ENCODE measurements at places on chromosomes 3 and 15. TPM values are rescaled to one million over a fixed set of nuclear protein-coding genes. Genes with fewer than 3 reads are reported as not detected.
A peak's percentile ranks its signal among the peaks of the same experiment; 100 is the strongest.

TAGLN3 gene
- 3.2 TPM for total RNA-seq

MYO5C gene
- 2.5 TPM for total RNA-seq

LRRIQ4 gene
- not detected for total RNA-seq

DNA sequence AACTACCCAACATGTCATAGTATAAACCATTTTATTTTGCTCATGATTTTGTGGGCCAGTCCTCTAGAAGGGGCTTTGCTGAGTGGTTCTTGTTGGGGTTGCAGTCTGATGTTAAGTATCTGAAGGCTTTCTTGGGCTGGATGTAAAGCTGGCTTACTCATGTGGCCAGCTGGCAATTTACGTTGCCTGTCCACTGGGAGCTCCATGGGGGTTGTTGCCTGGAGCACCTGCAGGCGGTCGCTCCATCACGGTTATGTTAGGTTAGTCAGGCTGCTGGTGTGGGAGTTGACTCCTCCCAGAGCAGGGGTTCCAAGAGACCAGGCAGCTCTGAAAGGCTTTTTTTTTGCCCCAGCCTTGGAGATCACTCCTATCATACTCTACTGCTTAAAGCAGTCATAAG, 98.1 kb downstream of the NR1D2 start:
- no peak for DNase-seq

DNA sequence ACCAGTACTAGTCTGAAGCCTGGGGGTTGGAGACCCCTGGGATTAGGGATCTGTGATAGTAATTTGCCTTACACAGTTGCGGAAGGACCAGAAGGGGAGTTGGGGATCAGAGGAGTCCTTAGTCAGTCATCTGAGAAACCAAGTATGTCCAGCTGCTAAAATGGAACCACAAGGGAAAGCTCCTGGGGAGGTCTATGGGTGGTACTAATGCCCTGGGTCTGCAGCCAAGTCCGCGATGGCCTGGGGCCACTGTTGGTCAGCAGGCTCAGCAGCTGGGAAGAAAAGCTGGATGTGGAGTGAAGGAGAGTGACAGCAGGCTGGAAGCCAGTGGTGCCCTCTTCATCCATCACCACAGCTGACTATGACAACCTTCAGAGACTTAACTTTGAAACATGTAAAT, 2.2 kb upstream of the ANKDD1A start:
- peak; percentile 60 for DNase-seq

- no peak for DNase-seq
Observed at GRCh38 chr3:189780546-189781270, 149.5 kb downstream of the TP63 start.

GRCh38 chr3:56238299-56238698, 230.0 kb downstream of the ERC2 start:
- no peak for DNase-seq

DNA sequence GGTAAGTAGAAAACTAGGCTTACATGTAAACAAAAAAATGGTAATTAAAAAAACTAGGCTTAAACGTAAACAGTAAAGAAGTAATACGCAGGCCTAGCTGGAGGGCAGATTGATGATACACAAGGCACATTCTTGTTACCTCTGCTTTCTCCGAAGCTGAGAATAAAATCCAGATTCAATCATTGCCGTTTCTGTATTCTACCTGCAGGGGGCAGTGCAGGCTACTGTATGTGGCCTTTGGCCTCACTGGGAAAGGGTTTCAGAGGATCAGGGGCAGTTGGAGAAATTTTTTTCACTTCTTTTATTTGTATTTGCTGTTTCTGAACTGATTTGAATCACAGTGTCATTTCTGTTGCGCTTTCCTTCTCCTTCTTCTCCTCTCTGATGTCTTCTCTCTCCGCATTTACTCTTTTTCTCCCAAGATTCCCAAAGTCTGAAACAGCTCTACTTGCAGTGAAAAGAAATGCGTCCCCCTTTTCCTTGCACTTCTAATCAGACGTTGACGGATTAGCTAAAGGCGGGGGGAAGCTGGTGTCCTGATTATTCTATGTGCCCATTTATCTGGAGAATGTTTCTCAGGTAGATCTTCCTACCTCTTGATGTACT, 67.1 kb upstream of the MCTP2 start:
- DNase-seq = peak; percentile 38

DNA sequence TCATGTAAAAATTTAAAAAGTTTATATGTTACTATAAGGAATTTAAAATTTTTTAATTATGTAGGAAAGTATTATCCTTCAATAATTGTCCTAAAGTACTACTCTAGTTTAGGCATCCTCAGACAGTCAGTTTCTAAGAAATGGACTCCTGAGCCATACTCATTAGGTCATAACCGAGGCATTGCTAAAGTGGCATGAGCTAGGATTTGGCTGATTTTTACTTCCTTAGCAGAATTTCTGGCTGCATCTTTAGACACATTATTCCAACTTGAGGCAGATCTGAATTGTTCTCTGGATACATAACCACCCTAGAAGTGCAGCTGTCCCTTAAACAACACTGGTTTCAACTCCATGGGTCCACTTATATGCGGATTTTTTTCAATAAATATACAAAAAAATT, 38.3 kb downstream of the IFT57 start:
- no peak for DNase-seq

DNA sequence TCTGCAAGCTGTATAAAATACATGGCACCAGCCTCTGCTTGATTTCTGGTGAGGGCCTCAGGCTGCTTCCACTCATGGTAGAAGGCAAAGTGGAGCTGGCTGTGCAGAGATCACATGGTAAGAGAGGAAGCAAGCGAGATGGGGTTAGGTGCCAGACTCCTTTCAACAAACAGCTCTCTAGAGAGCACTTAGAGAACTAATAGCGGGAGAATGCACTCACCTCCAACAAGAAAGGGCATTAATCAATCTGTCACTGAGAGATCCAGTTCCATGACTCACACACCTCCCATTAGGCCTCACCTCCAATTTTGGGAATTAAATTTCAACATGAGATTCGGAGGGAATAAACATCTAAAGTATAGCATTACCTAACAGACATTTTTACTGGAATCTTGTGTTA, 644.1 kb upstream of the ARRDC4 start:
- DNase-seq = no peak

GRCh38 chr3:161107311-161107710, 2.2 kb upstream of the B3GALNT1 start:
- no peak for DNase-seq

- peak; percentile 59 for DNase-seq
Observed at GRCh38 chr3:189839576-189839975, 208.4 kb downstream of the TP63 start.

GRCh38 chr15:100859970-100860828, 19.4 kb upstream of the ALDH1A3 start:
- no peak for DNase-seq

DNA sequence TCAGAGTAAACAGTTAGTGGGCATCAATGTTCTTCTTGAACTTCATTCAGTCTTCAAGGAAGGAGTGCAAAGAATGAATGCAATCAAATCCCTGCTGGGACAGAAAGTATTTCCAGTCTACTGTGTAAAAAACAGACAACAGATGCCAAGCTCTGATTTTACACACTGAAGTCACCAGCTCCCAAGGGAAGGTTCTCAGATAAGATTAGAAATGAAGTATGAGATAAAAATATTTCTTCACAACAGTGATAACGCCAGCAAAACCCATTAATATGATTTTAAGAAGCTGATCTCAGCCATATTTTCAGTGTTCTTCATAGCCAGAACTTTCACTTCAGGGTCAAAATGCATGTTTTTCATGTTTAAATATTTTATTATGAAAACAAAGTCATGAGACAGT, 265.6 kb downstream of the CTNNB1 start:
- no peak for DNase-seq

DNA sequence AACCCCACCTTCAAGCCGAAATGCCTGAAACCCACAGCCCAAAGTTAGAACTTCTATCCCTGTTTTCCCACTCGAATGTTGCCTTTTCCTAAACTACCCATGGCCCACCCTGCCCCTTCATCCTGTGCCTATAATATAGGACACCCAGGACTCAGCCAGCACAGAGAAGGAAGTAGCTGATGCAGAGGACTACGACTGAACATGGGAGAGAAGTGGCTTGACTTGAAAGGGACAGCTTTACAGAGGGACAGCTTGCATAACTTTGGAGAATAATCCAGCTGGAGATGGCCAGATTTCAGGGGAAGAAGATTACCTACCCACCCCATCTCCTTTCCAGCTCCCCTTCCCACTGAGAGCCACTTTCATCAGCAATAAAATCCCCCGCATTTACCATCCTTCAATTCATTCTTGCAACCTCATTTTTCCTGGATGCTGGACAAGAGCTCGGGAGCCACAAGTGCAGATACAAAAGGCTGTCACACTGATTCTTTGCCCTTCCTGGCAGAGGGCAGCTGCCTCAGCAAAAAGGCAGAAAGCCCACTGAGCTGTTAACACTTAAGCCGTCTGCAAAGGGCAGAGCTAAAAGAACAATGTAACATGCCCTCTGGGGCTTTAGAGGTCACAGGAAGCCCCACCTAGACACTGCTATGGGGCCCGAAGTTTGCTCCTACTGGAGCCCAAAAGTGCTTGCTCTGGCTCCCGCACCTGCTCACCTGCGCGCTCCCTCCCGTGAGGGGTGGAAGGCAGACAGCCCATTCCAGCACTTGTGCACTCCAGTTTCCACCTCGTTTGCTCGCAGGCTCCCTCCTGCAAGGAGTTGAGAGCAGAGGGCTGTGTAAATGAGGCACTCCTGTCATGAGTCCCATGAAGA, 224.0 kb downstream of the TBC1D5 start:
- no peak for DNase-seq

DNA sequence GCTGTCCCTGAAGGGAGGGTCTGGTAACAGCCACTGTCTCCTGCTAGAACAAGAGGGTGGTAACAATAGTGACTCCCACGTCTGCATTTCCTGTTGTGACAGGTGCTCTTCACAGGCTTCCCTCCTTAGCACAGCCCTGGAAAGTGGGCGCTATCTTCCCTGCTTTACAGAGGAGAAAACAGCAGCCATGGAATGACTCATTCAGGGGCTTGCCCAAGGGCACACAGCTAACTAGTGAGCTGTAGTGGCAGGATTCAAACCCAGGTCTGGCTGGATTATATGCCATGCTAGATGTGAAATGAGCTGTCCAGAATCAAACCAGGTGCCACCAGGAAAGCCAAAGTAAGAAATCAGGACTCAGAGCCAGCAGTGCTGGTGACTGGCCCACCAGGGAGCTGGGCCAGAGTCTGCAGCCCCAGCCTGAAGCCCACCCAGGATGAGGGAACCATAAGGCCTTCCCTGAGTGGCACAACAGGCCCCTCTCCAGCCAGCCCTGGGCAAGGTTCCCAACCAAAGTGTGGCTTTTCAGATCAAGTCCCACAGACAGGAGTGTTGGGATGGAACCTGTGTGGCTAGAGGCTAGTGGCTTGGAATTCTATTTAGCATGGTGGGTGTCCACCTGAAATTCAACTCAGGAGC, 102.4 kb downstream of the ETFA start:
- peak; percentile 60 for DNase-seq

DNA sequence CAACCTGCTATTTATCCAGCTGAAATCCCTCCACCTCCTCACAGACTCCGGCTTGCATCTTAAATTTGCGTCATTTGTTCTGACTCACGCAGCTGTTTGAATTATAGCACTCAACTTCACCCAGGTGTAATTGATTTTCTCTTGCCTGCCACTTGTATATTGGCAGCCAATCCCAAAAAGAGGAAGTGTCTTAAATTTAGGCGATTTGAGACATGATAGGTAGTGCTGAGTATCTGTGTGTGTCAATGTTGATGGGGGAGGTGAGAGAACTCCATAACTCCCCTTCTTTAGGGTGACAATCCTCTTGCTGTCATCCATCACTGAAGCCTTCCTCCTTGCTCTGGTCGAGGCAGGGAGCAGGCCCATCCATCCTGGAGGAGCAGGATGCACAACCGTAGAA, 77.2 kb upstream of the TPRG1 start:
- DNase-seq = no peak

DNA sequence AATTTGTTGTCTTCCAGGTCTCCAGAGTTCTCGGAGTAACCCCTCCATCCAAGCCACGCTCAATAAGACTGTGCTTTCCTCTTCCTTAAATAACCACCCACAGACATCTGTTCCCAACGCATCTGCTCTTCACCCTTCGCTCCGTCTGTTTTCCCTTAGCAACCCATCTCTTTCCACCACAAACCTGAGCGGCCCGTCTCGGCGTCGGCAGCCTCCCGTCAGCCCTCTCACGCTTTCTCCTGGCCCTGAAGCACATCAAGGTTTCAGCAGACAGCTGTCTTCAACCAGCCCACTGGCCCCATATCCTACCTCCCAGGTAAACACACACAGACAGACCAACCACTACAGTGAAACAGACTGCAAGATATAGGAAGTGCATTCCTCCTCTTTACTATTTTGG, 87.9 kb upstream of the BLM start:
- DNase-seq = no peak

All from M059J (cell line).